Glomerular endothelial cell (primary cell): ENCODE measurements at places on chromosomes 3 and 15. TPM values are rescaled to one million over a fixed set of nuclear protein-coding genes. Genes with fewer than 3 reads are reported as not detected.

Gene ALCAM
- 47.5 and 50.8 TPM in 2 replicates for total RNA-seq

Gene CCDC39
- 0.06 TPM in 1 of 2 replicates, not detected in the other for total RNA-seq

Gene SERINC4
- total RNA-seq, result not detected in 2 replicates

Gene MESP1
- total RNA-seq, result 0.58 and 1.5 TPM in 2 replicates

Gene PLA2G4E
- not detected in 2 replicates for total RNA-seq
